ENCODE measurements at places on chromosomes 6 and 20.
A peak's percentile ranks its signal among the peaks of the same experiment; 100 is the strongest.

DNA sequence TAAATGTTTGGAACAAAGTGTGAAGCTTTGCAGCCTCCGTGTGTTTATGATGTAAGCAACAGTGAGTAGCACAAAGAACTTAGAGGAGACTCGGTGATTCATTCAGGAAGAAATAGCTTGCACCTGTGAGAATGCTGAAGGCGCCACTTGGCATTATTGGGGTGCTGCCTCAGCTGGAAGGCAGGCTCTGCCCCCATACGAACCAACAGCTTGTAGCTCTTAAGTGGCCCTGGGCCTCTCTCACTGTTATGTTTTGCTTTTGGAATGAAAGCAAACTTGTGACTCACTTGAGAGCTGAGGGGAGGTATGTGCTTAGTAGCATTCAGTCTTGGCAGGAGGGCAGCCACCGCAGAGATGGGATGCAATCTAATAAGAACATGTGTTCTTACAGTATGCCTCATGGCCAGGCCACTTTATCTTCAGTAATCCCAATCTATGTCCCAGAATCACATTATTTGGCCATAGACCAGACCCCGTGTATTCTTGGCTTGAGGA is 310.7 kb downstream of the EYA4 start:
- DNase-seq, result peak; percentile 50

GRCh38 chr6:150646228-150646627 is 46.5 kb downstream of the PLEKHG1 start:
- no peak for DNase-seq

DNA sequence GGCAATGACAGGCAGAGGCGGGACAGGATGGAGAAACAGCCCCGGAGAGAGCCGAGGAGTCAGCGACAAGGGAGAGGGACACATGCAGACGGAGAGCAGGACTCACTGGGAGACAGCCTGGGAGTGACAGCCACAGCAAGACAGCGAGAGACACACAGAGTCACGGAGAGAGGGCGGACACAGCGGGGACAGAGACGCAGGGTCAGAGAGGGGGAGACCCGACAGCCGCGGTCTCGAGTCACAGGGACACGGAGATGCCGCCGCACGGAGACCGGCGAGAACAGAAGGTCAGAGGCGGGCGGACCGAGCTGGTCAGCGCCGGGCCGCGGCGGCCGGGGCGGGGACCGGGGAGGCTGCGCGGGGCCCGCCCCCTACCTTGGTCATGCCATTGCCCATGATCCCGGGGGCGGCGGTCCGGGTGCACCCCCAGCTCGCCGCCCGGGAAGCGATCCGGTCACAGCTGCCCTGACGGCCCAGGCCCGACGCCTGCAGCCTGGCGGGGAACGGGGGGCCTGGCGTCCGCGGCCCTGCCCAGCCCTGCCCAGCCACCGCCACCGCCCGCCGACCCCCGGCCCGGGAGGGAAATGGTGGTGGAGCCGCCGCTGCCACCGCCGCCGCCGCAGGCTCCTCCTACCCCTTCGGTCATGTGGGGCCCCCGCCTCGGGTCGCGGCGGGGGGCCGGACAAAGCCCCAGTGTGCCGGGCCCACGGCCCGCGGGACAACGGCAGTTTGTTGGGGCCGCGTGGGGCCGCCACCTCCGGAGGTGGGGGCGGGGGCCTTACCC is at the start of the genes DUSP15 and TTLL9:
TSS of gene DUSP15 (minus strand) at position 586 of the 784 bp plus-strand sequence. CDS start at position 396, 190 bp downstream.
TSS of gene TTLL9 (plus strand) at position 693 of the 784 bp plus-strand sequence. CDS start 493 bp downstream, outside the sequence.
- DNase-seq, result no peak

DNA sequence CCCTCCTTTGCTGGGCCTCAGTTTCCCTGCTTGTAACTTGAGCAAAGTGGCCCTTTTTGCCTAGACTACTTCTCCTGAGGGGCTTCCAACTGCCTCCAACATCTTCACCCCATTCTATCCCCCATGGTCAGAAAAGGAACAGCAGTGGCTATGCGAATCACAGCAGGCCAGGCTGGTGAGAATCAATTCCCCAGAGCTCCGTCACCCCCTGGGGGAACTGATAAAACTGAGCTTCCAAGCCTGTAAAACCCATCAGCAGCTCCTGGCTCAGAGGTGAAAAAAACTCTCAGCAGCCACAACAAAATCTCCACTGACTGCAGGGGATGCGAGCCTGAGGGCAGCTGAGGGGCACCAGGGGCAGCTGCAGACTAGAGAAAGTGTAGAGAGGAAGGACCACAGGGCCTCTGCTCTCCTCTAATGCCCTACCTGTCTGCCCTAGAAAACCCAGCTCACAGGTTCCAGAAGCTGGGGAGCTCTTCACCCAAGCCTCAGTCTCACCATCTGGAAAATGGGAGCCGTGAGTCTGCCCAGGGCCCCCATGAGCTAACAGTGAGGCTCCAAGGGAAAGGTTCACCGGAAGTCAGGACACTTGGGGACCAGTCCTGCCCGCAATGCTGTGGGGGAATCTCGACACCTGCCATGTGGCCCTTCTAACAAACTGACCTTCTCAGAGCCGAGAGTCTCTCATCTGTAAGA is 120.6 kb downstream of the GRM4 start:
- DNase-seq, result no peak

- DNase-seq, result no peak
Observed at GRCh38 chr20:37382482-37383120, 36.7 kb downstream of the SRC start.

DNA sequence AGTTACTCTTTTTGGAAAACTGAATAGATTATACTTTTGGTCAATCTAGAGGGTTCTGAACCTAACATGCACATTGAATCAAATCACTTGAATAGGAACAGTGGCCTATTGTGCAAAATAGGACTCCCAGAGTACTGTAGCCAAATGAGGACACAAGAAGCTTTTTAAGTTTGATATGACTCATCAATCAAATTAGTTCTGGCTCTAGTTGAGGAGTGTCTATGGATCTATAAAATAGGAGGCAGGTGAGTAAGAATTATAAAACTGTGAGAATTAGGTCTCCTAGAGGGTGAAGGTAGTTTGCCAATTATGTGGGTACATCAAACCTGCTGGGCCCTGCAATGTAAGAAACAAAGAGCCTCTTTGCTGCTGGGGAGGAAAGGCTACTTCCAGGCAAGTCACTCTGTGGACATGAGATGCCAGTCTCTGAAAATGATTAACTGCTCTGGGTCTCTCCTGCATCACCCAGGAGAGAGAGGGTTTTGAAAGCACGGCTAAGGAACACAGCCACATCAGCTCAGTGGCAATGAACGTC is 112.3 kb downstream of the RCAN2 start:
- DNase-seq, result no peak

DNA sequence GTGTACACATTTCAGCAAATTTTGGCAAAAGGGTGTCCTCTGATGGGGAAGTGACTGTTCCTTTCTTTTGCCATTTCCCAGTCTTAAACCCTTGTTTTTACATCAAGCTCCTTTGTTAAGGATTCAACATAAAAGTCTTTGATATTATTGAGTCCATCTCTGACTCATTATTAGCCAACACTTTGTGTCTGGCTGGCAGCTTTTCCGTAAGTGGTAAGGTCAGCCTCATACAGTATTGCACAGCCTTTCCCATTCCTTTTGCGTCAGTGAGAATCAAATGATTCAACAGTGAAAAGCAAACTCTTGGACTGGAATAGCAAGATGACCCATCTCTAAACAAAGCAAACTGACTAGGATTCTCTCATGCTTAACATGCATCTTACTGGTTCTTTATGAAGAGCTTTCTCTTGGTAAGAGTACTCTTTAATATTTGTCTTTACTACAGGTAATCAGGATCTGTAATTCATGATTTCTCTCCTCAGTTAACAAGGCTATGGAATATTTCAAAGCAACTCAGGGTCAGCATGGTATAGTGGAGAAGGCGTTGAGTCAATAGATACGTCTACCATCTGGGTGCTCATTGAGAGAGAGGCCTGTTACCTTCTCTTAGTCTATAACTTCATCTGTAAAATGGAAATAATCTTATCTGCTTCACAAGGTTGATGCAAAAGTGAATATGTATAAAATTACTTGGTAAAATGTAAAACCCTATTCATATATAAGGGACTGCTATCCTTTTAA is 183.6 kb downstream of the PRL start:
- peak; percentile 63 for DNase-seq

GRCh38 chr20:32157611-32158010 is 48.1 kb downstream of the TM9SF4 start:
- DNase-seq, result no peak

DNA sequence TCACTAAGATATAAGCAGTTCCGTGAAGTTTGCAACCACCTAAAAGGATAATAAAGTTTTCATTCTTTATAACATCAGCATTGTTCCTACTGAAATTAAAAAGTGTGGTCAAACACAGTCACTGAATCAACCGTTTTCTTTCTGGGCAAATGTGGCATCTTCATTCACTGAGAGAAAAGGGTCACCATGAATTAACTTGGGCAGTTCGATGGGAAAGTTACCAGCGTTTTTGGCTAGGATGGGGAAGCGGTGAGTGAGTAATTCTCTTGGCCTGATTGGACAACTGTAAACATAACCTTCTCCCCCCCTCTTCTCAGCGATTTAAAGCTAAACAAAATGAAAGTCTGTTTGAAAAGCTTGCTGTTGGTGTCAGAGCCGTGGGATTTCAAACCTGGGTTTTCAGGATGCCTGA is 181.8 kb downstream of the SASH1 start:
- no peak for DNase-seq

DNA sequence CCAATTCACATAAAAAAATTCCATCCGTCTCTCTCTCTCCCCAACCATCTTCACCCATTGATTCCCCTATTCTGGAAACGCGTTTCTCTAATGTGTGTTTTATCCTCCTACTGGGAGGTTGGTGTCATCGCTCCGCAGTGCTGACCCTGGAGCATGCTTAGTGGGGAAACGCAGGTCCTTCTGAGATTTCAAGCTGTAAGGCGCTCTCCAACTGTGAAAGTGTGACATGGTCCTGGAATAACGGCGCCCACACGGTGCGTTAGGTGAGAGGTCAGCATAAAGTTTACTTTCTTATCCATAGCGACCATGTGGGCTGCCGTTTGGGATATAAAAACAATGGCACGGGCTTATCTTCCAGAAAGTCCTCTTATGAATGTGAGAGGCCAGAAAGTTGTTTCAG is 123.9 kb downstream of the WDR27 start:
- DNase-seq, result no peak

GRCh38 chr6:79404677-79405076 is 132.6 kb downstream of the LCA5 start:
- no peak for DNase-seq

GRCh38 chr20:50054626-50055511 is 58.1 kb downstream of the UBE2V1 start:
- DNase-seq, result no peak

DNA sequence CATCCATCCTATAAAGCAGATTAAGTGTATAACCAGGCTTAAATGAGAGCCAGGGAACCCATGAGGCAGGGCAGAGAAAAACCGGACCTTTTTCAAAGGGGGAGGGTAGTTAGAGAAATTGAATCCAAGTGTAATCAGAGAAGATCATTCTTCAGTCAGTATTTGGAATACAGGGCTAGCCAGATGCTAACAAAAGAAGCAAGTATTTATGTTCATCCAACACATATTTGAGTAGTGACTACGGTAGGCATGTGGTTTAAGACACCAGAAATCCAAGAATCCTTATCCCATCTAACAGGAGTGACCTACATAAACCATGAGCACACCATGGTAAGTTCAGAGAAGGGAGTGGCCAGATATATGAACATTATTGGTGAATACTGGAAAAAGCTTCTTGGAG is 46.8 kb upstream of the FAM83C start:
- DNase-seq, result no peak

DNA sequence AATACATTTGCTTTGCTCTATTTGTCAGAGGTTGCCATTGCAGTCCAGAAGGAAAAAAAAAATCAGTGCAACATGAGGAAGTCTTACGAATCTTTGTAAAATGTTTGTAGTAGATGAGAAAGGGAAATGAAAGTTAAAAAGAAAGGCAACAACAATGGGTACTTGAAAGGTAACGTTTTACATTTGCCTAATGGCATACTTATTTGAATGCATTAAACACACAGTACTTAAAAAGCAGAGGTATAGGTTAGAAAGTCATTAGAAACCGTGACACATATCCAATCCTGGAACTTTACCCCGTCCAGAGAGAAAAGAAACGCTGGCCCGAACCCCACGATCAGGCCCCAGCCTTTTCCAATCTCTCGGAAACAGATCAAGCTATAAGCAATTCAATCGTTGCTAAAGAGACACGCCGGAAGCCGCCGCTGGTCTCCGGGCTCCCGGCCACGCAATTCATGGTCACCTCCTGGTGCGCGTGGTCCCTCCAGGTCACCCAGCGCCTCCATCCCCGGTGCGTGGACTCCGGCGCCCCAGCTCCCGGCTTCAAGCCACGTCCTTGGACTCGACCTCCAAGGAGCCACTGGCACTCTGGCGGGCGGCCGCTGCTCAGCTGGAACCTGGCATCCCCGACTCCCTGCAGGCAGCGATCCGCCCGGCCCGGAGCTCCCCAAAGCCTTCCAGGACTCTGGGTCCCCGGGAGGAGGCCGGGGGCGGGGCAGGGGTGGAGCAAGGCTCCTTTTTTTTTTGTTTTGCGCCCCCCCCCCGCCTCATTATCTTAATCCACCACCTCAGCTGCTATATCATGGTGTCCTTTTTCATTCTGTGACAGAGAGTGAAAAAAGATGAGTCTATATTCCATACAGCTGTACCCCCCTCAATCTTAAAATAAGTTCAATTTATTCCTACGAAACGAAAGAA is at the start of gene SLC18B1:
TSS of gene SLC18B1 (minus strand) at position 687 of the 918 bp plus-strand sequence. CDS start at position 506, 181 bp downstream.
- peak; percentile 19 for DNase-seq

All from T1000 (cell line).